ENCODE measurements at places on chromosomes 2 and 18.

GRCh38 chr2:48793671-48794070 lies 38.1 kb upstream of the LHCGR start:
- DNase-seq, result no peak

- DNase-seq, result no peak
Measured at GRCh38 chr18:32472841-32473240, 2.2 kb upstream of the GAREM1 start.

DNA sequence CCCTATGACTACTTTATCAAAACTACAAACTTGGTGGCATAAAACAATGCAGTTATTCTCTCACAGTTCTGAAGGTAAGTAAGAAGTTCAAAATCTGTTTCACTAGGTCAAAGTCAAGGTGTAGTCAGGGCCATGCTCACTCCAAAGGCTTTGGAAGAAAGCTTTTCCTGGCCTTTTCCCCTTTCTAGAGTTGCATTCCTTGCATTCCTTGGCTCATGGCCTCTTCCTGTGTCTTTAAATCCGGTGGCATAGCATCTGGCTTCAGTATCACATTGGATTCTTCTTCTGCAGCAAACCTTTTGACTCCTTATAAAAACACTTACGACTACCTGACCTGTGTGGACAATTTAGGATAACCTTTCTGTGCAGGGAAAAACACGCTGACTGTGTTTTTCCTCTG lies 543.5 kb upstream of the HNMT start:
- no peak for DNase-seq

DNA sequence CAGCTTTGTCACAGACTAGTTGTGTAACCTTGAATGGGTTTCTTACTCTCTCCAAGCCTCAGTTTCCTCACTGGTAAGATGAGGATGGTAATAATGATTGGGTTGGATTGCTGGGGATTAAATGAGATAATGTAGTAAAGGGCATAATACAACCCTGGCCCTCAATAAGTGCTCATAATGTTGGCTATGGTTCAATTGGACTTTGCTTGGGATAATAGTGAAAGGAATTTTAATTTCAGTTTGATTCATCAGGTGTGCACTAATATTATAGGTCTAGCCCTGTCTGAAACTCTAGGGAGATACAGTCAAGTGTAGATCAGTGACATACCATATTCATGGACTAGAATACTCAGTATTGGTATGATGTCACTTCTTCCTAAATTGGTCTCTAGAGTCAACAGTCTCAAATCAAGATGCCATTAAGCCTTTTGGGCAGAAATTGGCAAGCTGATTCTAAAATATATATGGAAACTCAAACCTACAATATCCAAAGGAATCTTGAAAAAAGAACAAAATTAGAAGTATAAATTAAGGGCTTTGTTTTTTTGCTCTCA lies 161.4 kb downstream of the SMAD7 start:
- DNase-seq, result no peak

DNA sequence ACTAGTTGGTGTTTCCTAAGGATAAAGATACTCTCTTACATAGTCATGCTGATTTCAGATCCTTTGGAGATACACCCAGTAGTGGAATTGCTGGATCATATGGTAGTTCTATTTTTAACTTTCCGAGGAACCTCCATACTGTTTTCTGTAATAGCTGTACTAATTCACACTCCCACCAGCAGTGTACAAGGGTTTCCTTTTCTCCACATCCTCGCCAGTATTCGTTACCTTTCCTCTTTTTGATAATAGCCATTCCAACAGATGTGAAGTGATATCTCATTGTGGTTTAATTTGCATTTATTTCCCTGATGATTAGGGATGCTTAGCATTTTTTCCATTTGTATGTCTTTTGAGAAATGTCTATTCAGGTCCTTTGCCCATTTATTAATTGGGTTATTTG lies 34.0 kb downstream of the ACTR2 start:
- DNase-seq, result no peak

GRCh38 chr2:216735086-216735485 lies 39.7 kb upstream of the IGFBP5 start:
- no peak for DNase-seq

DNA sequence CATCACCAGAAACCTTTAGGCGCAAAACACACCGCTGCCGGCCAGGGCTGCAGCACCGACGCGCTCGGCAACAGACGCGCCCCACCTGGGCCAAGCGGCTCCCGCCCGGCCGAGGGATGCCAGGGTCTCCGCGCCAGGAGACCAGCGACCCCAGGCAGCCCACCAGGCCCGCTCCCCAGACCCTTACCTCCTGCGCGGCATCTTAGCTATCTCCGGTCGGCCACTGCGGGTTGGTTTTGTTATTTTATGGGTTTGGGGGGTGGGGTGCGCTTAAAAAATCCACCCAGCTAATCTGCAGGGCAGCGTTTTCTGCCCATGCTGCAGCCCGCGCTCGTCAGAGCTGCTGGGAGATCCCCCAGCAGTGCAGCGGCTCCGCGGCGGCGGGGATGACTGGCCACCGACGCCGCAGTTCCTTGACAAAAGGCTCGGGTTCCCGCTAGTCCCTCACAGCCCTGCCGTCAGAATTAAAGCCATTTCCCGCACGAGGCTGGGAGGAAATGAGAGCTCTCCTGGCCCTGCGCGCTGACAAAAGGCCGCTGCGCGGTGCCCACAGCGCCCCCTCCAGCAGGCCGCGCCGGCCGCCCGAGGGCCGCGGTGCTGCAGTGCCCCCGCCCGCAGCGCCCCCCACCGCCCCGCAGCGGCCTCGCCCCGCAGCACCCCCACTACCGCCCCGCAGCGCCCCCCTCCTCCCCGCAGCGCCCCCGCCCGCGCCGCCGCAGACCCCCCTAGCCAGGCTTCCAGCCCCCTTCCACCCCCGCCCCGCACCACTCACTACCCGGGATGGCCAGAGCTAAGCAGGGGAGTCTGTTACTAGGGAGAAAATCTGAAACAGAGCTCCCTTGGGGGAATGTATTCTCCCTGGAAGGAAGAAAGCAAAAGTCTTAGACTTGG lies at the start of gene ADD2:
Gene ADD2, minus strand, starts transcription at position 502 of the 891 bp plus-strand sequence. CDS start 61,792 bp downstream, outside the sequence.
- no peak for DNase-seq

- no peak for DNase-seq
Measured at GRCh38 chr2:19801367-19802080, 100.3 kb downstream of the TTC32 start.

DNA sequence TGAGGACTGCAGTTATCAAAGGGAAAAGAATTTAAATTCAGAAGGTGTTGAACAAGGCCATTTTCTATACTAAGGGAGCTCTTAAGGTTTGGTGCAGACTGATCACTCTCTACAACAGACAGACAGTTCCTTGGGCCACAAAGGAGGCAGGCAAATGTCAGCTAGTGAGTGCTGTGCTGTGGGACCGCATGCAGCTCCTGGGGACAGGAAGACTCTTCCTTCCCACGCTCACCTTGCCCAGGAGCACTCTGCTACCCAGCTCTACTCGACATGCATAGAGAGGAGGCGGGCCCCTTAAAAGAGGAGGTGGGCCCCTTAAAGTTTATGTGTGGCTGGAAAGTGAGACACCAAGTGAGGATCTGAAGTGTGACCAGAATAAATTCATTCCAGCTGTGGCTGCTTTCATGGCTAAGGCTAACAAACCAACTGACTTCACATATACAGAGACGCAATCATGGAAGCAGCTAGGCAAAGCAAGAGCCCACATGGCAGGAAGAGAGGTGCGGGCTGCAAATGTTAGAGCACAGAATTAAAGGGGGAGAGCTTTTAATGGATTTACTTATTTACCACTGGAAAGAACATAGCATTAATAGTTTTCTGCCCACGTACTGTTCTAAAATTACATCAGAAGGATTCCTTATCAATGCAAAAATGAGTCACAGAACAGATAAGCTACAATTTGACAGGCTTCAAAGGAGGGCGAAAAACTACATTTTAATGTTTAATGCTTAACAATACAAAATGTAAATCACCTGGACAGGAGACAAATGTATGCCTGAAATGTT lies 101.4 kb upstream of the RNU4ATAC start:
- DNase-seq, result no peak

DNA sequence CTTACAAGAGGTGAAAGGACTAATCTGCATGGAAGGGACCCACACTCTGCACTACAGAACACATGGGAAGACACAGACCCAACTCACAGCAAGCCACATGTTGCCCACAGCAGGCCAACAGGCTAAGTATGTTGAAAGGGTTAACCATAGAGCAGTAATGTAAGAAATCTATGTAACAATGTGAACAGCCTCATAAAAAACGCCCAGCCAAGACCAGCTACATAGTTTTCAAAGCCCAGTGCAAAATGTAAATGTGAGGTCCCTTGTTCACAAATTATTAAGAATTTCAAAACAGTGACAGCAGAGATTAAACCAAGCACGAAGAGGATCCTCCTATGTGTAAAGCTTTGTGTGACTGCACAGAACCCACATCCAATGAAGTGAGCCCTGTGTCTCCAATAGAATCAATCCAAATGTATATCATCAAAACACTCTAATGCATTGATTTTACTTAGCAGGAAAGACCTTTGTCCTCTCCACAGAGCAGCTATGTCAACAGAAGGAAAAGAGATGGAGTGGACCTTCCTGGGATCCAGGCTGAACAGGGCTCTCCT lies 210.1 kb downstream of the AGPS start:
- DNase-seq, result no peak

DNA sequence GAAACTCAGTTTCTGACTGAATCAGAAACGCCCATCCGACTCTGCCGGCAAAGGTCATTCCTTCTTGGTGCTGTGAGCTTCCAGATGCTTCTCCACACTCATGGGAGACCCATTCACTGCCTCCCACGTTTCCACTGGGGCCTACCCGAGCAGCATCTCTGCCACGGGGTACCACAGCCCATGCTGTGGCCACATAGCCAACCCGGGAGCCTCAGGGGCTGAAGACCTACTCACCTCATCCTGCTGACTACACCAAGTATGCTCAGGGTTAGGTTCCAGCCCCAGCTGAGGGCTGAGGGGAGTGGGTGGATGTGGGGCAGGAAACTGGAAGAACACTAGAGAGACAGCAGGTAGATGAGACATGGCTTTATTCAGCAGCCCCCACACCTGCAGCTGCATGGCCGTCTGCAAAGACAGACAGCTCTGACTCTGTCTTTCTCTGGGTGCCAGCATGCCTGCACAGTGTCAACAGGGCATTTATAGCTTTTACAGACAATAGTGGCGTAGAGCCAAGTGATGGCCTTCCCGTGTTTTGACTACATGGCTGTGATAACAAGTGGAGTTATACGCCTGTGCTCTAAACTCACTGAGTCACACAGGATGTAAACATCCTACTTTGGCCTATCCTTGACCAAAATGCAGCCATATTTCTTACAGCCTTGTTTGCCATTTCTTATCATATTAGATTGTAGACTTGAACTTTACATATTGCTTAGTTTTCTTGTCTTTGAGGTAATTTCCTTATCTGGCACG lies 16.5 kb upstream of the KLHL23 start:
- DNase-seq, result no peak

DNA sequence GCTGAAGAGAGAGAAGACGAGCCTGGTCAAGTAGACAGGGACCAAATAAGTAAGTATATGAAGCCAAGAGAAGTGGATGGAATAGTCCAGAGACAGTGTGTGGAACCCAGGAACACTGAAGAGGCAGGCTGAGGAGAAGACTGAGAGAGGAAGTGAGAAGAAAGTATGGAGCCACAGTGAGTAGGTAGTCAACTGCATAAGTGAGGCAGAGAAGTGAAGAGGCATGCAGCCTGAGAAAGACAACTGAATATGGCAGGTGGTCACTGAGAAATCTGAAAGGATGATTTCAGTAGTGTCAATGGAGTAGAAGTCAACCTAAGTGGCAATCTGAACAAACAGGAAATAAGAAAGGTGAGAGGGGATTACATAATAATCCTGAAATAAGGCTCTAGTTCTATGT lies 55.4 kb downstream of the CWC22 start:
- DNase-seq, result no peak

DNA sequence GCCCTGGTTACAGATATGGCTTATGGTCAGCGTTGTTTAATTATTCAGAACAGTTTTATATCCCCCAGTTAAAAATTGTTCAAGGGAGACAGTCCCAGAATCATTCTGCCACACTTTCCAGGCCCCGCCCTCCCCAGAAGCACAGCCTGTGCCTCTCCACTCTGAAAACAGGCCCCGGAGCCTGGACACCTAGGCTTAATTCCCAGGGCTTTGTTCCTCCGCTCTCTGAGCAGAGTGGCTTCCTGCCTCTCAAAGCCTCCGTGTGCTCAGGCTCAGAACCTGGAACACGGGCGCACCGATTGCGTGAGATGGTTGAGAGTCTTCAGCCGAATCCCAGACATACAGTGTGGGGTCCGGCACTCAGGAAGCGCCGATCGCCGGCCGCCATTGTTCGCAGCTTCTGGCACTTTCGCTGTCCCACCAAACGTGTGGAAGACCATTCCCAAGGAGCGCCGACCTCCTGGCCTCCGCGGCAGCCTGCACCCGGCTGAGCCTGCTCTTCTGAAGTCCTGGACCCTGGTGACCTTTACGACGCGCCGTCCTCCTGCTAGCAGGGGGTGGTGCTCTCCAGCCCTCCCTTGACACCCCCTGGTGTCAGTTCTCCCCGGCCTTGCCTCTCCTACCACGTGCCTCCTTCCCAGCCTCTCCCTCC lies 45.6 kb downstream of the TWIST2 start:
- DNase-seq, result no peak

- DNase-seq, result no peak
Measured at GRCh38 chr2:208370881-208371633, 35.5 kb upstream of the PTH2R start.

DNA sequence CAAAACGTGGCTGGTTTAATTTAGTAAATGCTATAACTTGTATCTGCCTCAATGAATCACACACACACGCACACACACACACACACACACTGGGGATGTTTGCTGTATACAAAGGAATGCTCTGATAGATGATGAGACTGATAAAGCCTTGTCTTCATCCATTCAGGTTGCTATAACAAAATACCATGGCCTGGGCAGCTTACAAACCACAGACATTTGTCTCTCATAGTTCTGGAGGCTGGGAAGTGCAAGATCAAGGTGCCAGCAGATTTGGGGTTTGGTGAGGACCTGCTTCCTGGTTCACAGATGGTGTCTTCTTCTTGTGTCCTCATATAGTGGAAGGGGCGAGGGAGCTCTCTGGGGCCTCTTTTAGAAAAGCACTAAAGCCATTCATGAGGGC lies 149.5 kb upstream of the HDAC4 start:
- DNase-seq, result no peak

DNA sequence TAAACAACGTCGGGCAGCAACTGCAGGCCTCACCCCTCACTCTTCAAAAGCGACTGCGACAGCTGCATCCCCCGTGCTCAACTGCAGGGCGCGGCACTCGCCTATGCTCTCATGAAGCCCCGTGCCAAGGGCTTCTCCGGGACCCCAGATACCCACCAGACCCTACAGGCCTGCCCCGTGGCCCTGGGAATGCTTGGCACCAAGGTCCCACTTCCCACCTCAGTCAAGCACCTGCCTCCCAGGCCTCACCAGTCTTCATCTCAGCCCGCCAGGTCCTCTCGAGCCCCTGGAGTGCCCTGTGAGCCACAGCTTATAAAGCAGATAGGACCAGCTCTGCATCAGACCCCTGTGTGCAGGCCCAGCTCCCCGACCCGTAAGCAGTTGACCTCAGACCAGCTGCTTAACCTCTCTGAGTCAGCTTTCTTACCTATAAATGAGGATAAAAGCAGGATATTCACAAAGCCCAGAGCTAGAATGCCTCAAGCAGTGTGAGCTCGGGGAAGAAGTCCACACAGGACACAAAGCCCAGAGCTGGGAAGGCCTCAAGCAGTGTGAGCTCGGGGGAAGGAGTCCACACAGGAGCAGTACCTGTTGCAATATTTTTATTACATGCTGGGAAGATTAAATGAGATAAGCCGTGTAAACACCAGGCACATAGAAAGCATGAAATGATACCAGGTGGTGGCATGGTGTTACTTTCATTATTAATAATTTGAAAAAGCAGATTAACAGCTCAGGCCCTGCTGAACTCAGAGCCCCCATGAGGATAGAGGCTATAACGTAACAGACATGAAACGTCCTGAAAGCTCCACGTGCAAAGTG lies 96.9 kb downstream of the HDAC4 start:
- no peak for DNase-seq

GRCh38 chr18:36766836-36767235 lies 62.0 kb downstream of the TPGS2 start:
- no peak for DNase-seq

Data from activated T-helper 1 cell treated with anti-CD3 and anti-CD28 coated beads, Interleukin-2, amount 50 U/mL, for 16 hours (primary cell).